Naive thymus-derived CD8-positive, alpha-beta T cell (primary cell): ENCODE measurements at places on chromosomes 5 and 9.

- no peak overlapping the region for H3K27ac ChIP-seq
- no peak overlapping the region for H3K4me3 ChIP-seq
- no peaks in the 10 kb centered on the region for H3K27me3 ChIP-seq
- no peak for DNase-seq
Observed at GRCh38 chr5:122385808-122386207, 73.8 kb downstream of the SNCAIP start.

- no peaks in the 10 kb centered on the region for H3K27me3 ChIP-seq
- peak overlapping the region; percentile 98 for H3K27ac ChIP-seq
- peaks cover 77% of the 10 kb centered on the region for H3K4me1 ChIP-seq
- no peak for DNase-seq
Observed at GRCh38 chr5:62308439-62308838, 2.4 kb downstream of the KIF2A start.

DNA sequence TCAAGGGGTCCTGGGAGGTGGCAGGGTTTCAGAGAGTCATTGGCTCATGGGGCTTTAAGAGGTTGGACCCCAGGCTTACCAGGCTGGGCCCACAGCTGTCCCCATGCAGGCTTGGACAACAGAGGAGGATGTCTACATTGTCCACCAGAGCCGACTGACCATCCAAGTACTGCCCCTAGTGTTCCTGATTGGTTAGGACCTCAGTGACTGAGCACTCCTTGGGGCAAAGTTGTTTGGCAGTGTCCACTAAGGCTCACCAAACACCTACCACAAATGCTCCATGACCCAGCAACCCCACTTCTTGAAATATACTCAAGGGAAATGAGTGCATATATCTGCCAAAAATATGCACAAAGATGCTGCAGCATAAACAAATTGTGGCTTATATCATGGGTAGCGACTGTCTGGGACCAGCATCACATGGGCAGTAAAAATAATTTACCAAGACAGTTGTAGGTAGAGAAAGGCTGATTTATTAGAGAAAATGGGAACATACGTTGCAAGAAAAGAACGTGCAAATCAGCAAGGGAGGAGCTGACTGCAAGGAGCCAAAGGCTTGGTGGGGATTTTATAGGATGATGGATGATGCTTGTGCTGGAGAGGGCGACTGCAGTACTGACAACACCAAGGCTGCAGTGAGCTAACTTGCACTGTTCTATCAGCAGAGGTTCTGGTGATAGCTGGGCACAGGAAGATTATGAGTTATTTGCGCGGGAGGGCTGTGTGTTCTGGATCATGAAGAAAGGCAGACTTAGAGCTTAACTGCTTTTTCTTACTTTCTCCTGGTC, 265.2 kb downstream of the GADD45G start:
- H3K27me3 ChIP-seq, result no peaks in the 10 kb centered on the region
- no peak overlapping the region for H3K27ac ChIP-seq
- no peaks in the 10 kb centered on the region for H3K36me3 ChIP-seq
- no peaks in the 10 kb centered on the region for H3K4me1 ChIP-seq
- no peak overlapping the region for H3K4me3 ChIP-seq

DNA sequence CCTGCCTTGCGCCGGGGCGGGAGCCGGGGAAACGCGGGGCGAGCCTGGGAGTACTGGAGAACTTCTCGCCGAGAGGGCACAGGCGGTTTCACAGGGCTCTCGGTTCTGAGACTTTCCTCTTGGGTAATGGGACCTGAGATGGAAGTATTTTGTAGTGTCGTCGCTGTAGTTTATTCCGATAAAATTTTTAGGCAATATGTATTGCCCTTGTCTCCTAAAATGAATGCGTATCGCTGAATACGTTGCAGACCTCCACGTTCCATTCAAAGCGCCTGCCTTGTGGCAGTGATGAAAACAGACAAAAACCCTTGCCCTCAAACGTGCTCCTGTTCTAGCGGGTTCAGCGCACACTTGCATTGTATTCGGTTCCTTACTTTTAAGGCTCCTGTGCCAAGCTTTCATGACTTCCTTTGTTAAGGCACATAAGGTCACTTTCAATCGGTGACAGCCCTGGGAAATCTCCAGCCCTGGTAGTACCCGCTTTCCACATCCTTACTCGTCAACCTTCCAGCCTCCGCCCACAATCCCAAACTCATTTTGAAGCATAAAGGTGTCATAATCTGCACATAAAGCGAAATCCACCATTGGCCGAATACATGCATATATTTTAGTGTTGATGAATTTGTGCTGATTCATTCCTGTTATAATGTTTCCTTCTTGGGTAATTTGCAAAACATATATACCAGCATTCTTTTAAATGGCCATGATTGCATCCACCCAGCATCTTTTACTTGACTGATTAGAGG, 694 bp downstream of the RMI1 start:
- H3K4me1 ChIP-seq, result peaks cover 19% of the 10 kb centered on the region
- peak overlapping the region; percentile 95 for H3K27ac ChIP-seq
- peaks cover 8% of the 10 kb centered on the region for H3K36me3 ChIP-seq
- H3K27me3 ChIP-seq, result no peaks in the 10 kb centered on the region

DNA sequence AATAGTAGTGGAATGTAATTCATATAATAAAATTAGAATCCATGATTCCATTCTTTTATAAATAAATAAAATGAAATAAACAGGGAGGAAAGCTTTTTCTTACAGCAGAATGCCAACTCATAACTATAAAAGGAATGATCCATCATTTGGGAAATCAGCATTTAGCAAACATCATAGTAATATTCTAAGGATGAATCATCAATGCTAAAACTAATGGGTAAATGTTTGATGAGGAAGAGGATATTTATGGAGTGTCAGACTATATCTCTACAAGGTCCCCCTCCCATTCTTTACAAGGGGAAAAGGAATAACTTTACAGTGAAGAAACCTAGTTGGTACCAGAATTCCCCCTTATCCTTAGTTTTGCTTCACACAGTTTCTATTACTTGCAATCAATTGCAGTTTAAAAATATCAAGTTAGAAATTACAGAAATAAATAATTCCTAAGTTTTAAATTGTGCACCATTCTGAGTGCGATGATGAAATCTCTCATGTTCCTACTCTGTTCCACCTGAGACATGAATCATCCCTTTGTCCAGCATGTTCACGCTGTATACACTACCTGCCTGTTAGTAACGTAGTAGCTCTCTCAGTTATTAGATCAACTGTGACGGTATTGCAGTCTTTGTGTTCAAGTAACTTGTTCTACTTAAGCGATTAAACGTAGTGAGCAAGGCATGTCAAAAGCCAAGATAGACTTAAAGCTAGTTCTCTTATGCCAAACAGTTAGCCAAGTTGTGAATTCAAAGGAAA, 14.2 kb upstream of the JAKMIP2 start:
- H3K27me3 ChIP-seq, result no peaks in the 10 kb centered on the region
- H3K4me3 ChIP-seq, result no peak overlapping the region
- DNase-seq, result no peak
- no peak overlapping the region for H3K27ac ChIP-seq
- H3K4me1 ChIP-seq, result no peaks in the 10 kb centered on the region

- no peaks in the 10 kb centered on the region for H3K36me3 ChIP-seq
- H3K4me1 ChIP-seq, result peaks cover 29% of the 10 kb centered on the region
- H3K27ac ChIP-seq, result peak overlapping the region; percentile 45
- H3K27me3 ChIP-seq, result no peaks in the 10 kb centered on the region
- no peak overlapping the region for H3K4me3 ChIP-seq
Observed at GRCh38 chr5:138091685-138092084, 7.9 kb downstream of the WNT8A start.

GRCh38 chr5:96258692-96259091, 174.4 kb downstream of the PCSK1 start:
- DNase-seq, result no peak
- peaks cover 10% of the 10 kb centered on the region for H3K4me1 ChIP-seq
- H3K4me3 ChIP-seq, result no peak overlapping the region
- H3K27me3 ChIP-seq, result peaks cover 9% of the 10 kb centered on the region
- H3K27ac ChIP-seq, result no peak overlapping the region
- H3K36me3 ChIP-seq, result no peaks in the 10 kb centered on the region

GRCh38 chr5:133531178-133531577, 81.2 kb downstream of the FSTL4 start:
- no peak overlapping the region for H3K4me3 ChIP-seq
- peaks cover 5% of the 10 kb centered on the region for H3K27me3 ChIP-seq
- H3K27ac ChIP-seq, result no peak overlapping the region
- peaks cover under 1% of the 10 kb centered on the region for H3K4me1 ChIP-seq
- DNase-seq, result no peak
- no peaks in the 10 kb centered on the region for H3K36me3 ChIP-seq

DNA sequence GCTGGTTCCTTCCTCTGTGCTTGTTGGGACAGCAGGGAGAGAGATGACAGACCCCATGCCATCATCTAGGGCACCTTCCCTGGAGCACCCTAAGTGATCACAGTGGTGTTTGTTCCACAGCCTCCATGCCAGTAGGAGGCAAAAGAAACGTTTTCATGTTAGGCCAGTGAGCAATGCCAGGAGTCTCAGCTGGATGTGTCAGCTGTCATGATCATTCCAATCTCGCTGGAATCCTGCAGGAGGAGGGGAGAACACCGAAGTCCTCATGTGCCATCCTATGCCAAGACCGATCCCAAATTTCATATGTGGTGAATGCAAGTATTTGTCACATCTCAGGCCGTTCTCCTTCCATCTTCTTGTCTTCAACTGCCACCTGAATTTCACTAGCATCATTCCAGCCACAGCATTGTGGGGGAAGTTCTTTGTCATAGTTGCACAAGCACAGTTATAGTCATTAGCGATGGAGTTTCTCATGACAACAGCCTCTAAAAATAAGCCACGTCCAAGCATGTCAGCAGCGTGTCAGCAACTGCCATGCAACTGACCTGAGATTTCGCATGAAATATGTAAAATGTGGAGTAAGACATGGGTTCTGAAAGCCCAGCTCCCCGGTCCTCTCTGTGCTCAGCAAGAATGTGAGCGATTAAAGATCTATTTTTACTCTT, 97.2 kb upstream of the DNAH5 start:
- H3K36me3 ChIP-seq, result no peaks in the 10 kb centered on the region
- no peak overlapping the region for H3K4me3 ChIP-seq
- DNase-seq, result no peak

- no peak overlapping the region for H3K4me3 ChIP-seq
- no peak for DNase-seq
- no peak overlapping the region for H3K27ac ChIP-seq
- no peaks in the 10 kb centered on the region for H3K27me3 ChIP-seq
- peaks cover 19% of the 10 kb centered on the region for H3K4me1 ChIP-seq
Observed at GRCh38 chr5:54785729-54786591, 199.4 kb downstream of the ESM1 start.

- DNase-seq, result no peak
- no peaks in the 10 kb centered on the region for H3K27me3 ChIP-seq
- H3K27ac ChIP-seq, result no peak overlapping the region
- H3K4me3 ChIP-seq, result no peak overlapping the region
- H3K4me1 ChIP-seq, result no peaks in the 10 kb centered on the region
Observed at GRCh38 chr9:7894231-7894630, 94.7 kb upstream of the DMAC1 start.

- H3K27me3 ChIP-seq, result peaks cover 38% of the 10 kb centered on the region
- peaks cover 20% of the 10 kb centered on the region for H3K4me1 ChIP-seq
- no peak overlapping the region for H3K4me3 ChIP-seq
- H3K36me3 ChIP-seq, result no peaks in the 10 kb centered on the region
- H3K27ac ChIP-seq, result no peak overlapping the region
- no peak for DNase-seq
Observed at GRCh38 chr5:66829826-66830225, 233.6 kb downstream of the MAST4 start.

- H3K27ac ChIP-seq, result no peak overlapping the region
- no peak for DNase-seq
- peaks cover 2% of the 10 kb centered on the region for H3K27me3 ChIP-seq
- no peaks in the 10 kb centered on the region for H3K36me3 ChIP-seq
- H3K4me1 ChIP-seq, result no peaks in the 10 kb centered on the region
- no peak overlapping the region for H3K4me3 ChIP-seq
Observed at GRCh38 chr5:125227333-125228095, 481.1 kb upstream of the ZNF608 start.

- H3K4me1 ChIP-seq, result peaks cover 52% of the 10 kb centered on the region
- no peaks in the 10 kb centered on the region for H3K27me3 ChIP-seq
- peak overlapping the region; percentile 81 for H3K27ac ChIP-seq
- H3K4me3 ChIP-seq, result no peak overlapping the region
- peaks cover 3% of the 10 kb centered on the region for H3K36me3 ChIP-seq
Observed at GRCh38 chr5:113065626-113066025, 89.0 kb downstream of the DCP2 start.

- no peaks in the 10 kb centered on the region for H3K27me3 ChIP-seq
- H3K36me3 ChIP-seq, result peaks cover 19% of the 10 kb centered on the region
- DNase-seq, result no peak
- H3K4me3 ChIP-seq, result no peak overlapping the region
- H3K4me1 ChIP-seq, result peaks cover 15% of the 10 kb centered on the region
Observed at GRCh38 chr5:95564450-95564849, 9.5 kb downstream of the ARSK start.

GRCh38 chr9:133238272-133238850, 29.3 kb upstream of the OBP2B start:
- no peak overlapping the region for H3K27ac ChIP-seq
- peak overlapping the region; percentile 81 for H3K4me3 ChIP-seq
- no peaks in the 10 kb centered on the region for H3K36me3 ChIP-seq
- peaks cover 10% of the 10 kb centered on the region for H3K27me3 ChIP-seq
- peaks cover 5% of the 10 kb centered on the region for H3K4me1 ChIP-seq

- H3K4me3 ChIP-seq, result no peak overlapping the region
- H3K36me3 ChIP-seq, result no peaks in the 10 kb centered on the region
- H3K4me1 ChIP-seq, result no peaks in the 10 kb centered on the region
- H3K27ac ChIP-seq, result no peak overlapping the region
- peaks cover 5% of the 10 kb centered on the region for H3K27me3 ChIP-seq
- DNase-seq, result no peak
Observed at GRCh38 chr5:151569132-151570046, 21.7 kb downstream of the FAT2 start.

DNA sequence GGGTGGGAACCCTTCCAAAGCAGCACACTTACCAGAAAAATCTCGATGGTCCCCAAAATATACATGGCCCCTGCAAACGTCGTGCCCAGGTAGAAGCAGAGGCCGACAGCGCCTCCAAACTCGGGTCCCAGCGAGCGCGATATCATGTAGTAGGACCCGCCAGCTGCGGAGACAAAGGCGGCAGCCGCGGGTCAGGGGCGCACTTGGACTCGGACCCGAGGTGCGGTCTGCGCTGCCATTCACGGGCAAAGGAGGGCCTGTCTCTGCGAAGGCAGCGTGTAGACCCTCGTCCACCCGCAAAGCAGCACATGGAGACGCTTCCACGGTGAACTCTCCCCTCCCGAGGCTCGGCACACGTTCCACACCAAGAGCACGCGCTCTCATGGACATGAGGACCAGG, 25.0 kb downstream of the SLC12A7 start:
- DNase-seq, result no peak
- H3K4me1 ChIP-seq, result no peaks in the 10 kb centered on the region
- peaks cover 4% of the 10 kb centered on the region for H3K36me3 ChIP-seq

DNA sequence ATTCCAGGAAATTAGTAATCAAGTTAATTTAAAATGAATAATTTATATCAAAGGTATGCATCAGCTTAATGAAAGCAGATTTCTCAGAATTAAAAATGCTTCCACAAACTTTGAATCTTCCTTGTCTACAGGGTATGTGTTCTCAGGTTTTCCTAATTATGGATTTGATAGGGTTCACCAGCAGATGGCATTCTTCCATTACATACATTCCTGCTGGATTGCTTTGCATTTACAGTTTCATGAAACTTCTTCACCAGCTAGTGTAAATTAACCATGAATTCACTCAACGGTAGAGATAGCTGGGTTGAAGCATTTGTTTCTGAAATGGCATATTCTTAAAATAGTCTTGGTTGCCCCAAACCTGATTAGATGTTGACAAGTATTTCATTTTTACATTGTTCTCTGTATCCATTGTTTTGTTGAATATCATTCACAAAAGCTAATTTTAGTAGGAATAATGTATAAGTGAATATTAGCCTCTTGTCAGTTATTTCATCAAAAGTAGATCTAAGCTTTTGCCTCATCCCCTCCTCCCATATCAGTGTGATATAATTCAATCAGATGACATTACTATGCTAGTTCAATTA, 68.7 kb upstream of the WDR41 start:
- no peak overlapping the region for H3K27ac ChIP-seq
- H3K27me3 ChIP-seq, result no peaks in the 10 kb centered on the region
- no peaks in the 10 kb centered on the region for H3K4me1 ChIP-seq
- no peak for DNase-seq
